ENCODE measurements at places on chromosomes 7 and 10. TPM values are rescaled to one million over a fixed set of nuclear protein-coding genes. Genes with fewer than 3 reads are reported as not detected.
A peak's percentile ranks its signal among the peaks of the same experiment; 100 is the strongest.

AGK gene
- 15.2 TPM for total RNA-seq

DNA sequence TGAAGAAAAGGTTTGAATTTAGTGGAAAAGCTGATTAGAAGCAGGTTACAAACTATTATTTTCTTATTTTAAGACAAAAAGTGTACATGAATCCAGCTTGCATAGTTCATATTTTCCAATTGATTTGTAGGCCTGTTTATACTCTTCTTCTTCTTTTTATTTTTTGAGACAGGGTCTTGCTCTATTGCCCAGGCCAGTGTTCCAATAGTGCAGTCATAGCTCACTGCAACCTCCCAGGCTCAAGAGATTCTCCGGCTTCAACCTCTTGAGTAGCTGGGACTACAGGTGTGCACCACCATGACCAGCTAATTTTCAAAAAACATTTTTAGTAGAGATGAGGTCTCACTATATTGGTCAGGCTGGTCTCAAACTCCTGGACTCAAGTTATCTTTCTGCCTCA is 45.0 kb downstream of the ARL4A start:
- no peak for DNase-seq
- no peaks in the 10 kb centered on the region for H3K36me3 ChIP-seq
- no peak overlapping the region for H3K4me3 ChIP-seq

PIK3CG gene
- total RNA-seq = not detected

DNA sequence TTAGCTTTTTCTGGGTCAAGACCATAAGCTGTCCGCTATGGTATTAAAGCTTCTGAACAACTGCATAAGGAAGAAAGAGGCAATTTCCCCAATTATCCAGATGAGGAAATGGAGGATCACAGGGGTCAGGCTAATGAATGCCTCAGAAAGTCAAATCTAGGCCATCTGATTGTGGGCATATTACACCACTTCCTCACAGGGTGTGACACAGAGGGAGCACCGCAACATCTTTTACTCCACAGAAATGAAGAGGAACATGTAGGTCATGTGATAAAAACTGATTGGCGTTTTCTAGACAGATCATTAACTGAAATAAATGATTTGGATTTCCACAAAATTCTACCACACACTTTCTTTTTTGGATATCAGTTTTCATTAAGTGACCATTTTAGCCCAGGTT is 384.4 kb downstream of the PARD3 start:
- peaks cover 37% of the 10 kb centered on the region for H3K4me1 ChIP-seq
- no peaks in the 10 kb centered on the region for H3K27me3 ChIP-seq
- H3K36me3 ChIP-seq = peaks cover 8% of the 10 kb centered on the region
- H3K4me3 ChIP-seq = no peak overlapping the region
- DNase-seq = no peak

DNA sequence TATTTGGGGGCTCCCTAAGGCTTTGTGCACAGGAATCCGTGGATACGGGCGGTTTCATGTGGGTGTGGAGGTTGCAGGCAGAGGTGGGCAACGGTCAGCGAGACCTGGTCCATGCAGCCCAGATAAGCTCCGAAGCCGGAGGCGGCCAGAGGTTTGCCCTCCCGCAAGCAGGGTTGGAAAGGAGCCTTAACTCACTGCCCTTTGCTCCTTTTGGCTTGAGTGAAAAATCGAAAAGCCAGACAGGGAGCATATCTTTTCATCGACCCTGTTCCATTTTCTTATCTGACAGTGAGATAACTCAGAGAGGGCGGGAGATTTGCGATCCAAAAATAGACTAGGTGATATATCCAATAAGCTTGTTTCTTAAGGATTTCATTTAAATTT is 1.5 kb downstream of the GRM3 start:
- H3K4me3 ChIP-seq = no peak overlapping the region
- H3K27me3 ChIP-seq = no peaks in the 10 kb centered on the region
- no peak for DNase-seq
- no peak overlapping the region for H3K27ac ChIP-seq

ANKRD2 gene
- total RNA-seq = 0.95 TPM

DNA sequence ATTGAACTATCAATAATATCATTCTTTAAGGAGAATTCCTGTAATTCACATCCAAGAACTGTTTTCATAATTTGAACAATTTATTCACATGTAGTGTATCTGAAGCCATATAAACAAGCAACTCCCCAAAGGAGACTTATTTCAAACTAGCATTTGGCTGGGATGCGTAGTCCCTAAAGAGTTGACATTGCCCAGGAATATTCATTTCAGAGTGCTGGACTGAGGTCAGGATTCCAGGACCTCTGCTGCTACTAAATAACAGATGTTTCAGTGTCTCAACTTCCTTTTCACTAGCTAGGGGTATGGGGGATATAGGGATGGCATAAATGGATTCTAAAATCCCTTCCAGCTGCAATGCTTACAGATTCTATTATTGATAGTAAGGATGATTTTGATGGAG is 177.0 kb downstream of the TSPAN12 start:
- no peak overlapping the region for H3K27ac ChIP-seq
- DNase-seq = no peak
- no peaks in the 10 kb centered on the region for H3K27me3 ChIP-seq
- H3K4me3 ChIP-seq = no peak overlapping the region
- no peaks in the 10 kb centered on the region for H3K36me3 ChIP-seq
- no peaks in the 10 kb centered on the region for H3K4me1 ChIP-seq

- H3K36me3 ChIP-seq = peaks cover 4% of the 10 kb centered on the region
- H3K27me3 ChIP-seq = peaks cover 2% of the 10 kb centered on the region
- peak overlapping the region; percentile 90 for H3K4me3 ChIP-seq
- no peak for DNase-seq
- H3K4me1 ChIP-seq = peaks cover 36% of the 10 kb centered on the region
- peak overlapping the region; percentile 74 for H3K27ac ChIP-seq
Measured at GRCh38 chr7:30503274-30504212, 1.1 kb downstream of the GGCT start.

DNA sequence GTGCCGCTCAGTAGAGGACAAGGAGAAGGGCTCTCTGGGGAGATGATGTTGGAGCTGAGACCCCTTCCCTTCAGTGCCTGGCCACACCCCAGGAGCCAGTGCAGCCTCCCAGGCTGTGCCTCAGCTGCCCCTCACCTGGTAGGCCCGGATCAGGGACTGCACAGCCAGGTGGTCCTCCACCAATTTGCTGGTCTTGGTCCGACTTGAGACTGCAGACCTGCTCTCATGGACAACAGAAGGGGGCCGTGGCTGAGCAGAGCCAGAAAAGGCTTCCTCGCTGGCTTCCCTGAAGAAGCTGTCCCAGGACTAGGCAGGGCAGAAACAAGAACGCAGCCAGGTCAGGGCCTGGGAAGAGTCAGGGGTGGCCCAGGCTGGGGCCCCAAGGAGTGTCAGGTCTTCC is 5.5 kb downstream of the OGDHL start:
- H3K36me3 ChIP-seq = no peaks in the 10 kb centered on the region
- H3K4me1 ChIP-seq = no peaks in the 10 kb centered on the region
- DNase-seq = no peak
- no peak overlapping the region for H3K4me3 ChIP-seq
- no peak overlapping the region for H3K27ac ChIP-seq

MKI67 gene
- total RNA-seq = 36.4 TPM

MYO3A gene
- not detected for total RNA-seq

CTAGE4 gene
- not detected for total RNA-seq

- no peak overlapping the region for H3K27ac ChIP-seq
- H3K4me1 ChIP-seq = peaks cover 21% of the 10 kb centered on the region
- no peaks in the 10 kb centered on the region for H3K27me3 ChIP-seq
- DNase-seq = no peak
- H3K4me3 ChIP-seq = no peak overlapping the region
Measured at GRCh38 chr7:30546596-30546995, 42.0 kb upstream of the GGCT start.

DNA sequence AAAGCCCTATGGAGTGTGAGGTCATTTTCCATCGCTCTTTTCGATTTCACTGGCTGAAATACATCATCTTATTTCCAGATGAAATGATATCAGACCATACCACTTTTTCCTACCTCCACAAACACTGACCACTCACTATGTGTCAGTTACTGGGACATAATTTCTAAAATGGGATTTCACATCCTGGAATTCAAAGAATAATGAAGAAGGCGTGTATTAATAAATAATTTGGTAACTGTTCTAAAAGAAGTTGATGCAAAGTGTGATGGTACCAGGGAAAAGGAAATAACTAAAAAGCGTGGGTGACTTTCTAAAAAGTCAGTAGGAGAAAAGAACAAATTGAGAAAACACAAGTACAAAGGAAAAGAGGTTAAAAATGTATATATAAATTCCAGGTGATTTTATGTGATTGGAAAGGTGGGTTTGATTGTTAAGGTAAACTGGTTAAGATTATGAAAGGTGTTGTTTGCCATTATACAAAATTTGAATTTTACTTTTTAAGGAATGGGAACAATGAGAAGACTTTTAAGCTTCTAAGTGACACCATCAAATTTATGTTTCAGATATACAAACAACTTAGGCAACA is 764 bp upstream of the NDUFA5 start:
- no peaks in the 10 kb centered on the region for H3K4me1 ChIP-seq
- DNase-seq = no peak
- H3K36me3 ChIP-seq = no peaks in the 10 kb centered on the region
- H3K27me3 ChIP-seq = peaks cover 5% of the 10 kb centered on the region

- no peaks in the 10 kb centered on the region for H3K27me3 ChIP-seq
- H3K4me1 ChIP-seq = peaks cover 28% of the 10 kb centered on the region
- no peak overlapping the region for H3K4me3 ChIP-seq
- H3K36me3 ChIP-seq = no peaks in the 10 kb centered on the region
- DNase-seq = no peak
- H3K27ac ChIP-seq = no peak overlapping the region
Measured at GRCh38 chr10:57921140-57921539, 346.6 kb downstream of the IPMK start.

DNA sequence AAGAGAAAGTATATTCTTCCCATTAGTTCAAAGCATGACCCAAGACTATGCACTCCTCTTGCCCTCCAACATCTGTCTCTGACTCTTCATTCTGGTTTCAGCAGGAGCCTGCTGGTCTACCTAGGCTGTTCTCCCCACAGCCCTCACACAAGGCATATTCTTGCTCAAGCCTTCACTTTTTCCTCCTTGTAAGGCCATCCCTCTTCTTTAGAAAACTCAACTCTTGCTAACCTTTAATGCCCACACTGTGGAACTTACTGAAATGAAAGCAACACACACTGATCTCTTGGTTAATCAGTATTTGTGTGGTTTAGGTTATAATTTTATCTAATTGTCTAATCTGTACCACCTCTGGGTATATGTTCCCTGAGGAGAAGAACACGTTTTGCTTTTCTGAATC is 75.8 kb downstream of the PRKCQ start:
- peaks cover 5% of the 10 kb centered on the region for H3K27me3 ChIP-seq
- no peak overlapping the region for H3K4me3 ChIP-seq
- no peak overlapping the region for H3K27ac ChIP-seq
- no peaks in the 10 kb centered on the region for H3K36me3 ChIP-seq

- H3K36me3 ChIP-seq = peaks cover 14% of the 10 kb centered on the region
- peak; percentile 94 for DNase-seq
- no peaks in the 10 kb centered on the region for H3K27me3 ChIP-seq
- H3K4me3 ChIP-seq = peak overlapping the region; percentile 83
- H3K27ac ChIP-seq = peak overlapping the region; percentile 100
- H3K4me1 ChIP-seq = peaks cover 44% of the 10 kb centered on the region
Measured at GRCh38 chr7:2019711-2020511, 212.8 kb downstream of the MAD1L1 start.

PTPN20 gene
- not detected for total RNA-seq

NKX1-2 gene
- not detected for total RNA-seq

DNA sequence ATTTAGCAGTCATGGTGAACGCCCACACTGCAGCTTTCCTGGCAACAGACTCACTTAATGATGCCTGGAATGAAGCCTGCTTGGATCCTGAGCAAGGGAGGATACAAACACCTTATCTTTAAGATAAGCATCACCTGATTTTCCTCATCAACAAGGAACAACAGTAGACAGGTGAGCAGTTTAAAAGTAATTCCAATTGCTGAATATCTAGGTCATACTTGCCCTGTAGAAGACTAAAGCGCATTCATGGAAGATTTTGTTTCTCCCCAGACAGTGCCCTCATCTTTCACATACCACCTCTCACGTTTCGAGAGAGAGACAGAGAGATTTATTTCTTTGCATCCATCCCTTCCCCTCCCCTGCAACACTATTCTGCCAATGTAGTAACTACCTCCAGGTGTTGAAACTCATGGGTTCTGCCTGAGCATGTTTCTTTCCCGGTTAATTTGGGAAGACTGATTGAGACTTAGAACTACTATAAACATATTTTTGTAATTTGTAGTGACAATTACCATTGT is 660.7 kb downstream of the PARD3 start:
- H3K36me3 ChIP-seq = no peaks in the 10 kb centered on the region
- H3K27ac ChIP-seq = no peak overlapping the region

TMEM26 gene
- not detected for total RNA-seq

- peaks cover 29% of the 10 kb centered on the region for H3K27me3 ChIP-seq
- H3K4me1 ChIP-seq = no peaks in the 10 kb centered on the region
- H3K4me3 ChIP-seq = no peak overlapping the region
- H3K36me3 ChIP-seq = no peaks in the 10 kb centered on the region
Measured at GRCh38 chr7:123661765-123662164, 6.1 kb downstream of the LMOD2 start.

FAM25A gene
- total RNA-seq = not detected

- peaks cover 78% of the 10 kb centered on the region for H3K4me1 ChIP-seq
- H3K27ac ChIP-seq = peak overlapping the region; percentile 77
- H3K4me3 ChIP-seq = peak overlapping the region; percentile 90
- no peak for DNase-seq
Measured at GRCh38 chr10:32954545-32955298, 3.3 kb downstream of the ITGB1 start.
